Gastrocnemius medialis (tissue), 4 donors: ENCODE measurements at places on chromosomes 2 and 18. TPM values are rescaled to one million over a fixed set of nuclear protein-coding genes. Genes with fewer than 3 reads are reported as not detected.
A peak's percentile ranks its signal among the peaks of the same experiment; 100 is the strongest.

ATP6V1C2 gene
- not detected for total RNA-seq

DNA sequence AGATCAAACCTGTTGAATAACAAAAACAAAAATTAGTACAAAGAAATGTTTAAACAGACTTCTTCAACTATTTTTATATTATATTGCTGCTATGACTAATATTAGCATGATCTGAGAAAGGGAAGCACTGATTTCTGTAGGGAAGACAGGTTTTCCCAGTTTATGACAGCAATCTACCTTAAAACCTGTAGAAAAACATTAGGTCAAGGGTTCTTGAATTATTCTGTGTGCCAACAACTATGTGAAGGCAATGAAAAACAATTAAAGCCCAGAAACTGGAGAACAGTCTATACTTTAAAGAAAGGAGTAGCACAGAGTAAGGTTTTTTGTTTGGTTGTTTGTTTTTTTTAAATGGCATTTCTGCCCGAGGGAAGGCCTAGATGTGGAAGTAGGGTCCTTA is 23.3 kb downstream of the PUM2 start:
- H3K36me3 ChIP-seq = peaks cover 12% of the 10 kb centered on the region
- H3K27ac ChIP-seq = peak overlapping the region; percentile 22
- no peaks in the 10 kb centered on the region for H3K27me3 ChIP-seq
- peaks cover 12% of the 10 kb centered on the region for H3K4me1 ChIP-seq
- no peak for DNase-seq
- no peak overlapping the region for H3K4me3 ChIP-seq

MAP3K19 gene
- not detected for total RNA-seq

DNA sequence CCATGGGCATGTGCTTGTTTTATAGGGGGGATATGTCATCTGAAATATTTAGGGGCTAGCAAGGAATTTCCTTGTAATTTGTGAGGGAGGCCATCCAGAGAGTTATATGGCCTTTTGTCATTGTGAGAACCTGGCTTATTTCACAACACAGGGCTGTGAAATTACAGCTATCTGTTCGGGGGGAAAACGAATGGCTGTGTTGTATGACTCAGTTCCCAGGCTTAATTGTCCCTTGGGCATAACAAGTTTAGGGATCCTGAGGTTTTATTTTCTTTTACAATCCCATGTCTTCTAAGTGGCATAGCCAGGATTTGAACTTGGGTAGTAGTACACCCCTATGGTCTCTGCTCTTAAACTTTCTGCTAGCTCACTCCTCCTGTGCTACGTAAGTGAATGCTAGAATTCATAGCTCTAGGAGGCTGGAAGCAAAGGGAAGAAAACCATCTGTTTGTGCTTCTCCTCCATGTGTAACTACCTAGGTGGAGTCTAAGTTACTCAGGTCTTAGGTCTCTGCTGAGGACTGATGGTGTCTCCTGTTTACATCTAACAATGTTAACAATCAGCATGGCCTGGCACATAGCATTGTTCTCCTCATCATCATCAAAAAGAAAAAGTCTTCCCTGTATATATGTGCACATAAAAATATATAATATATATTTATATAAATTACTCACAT is 53.8 kb downstream of the SKA1 start:
- H3K27me3 ChIP-seq = no peaks in the 10 kb centered on the region
- no peak overlapping the region for H3K4me3 ChIP-seq
- no peaks in the 10 kb centered on the region for H3K4me1 ChIP-seq
- H3K36me3 ChIP-seq = no peaks in the 10 kb centered on the region

- H3K27me3 ChIP-seq = no peaks in the 10 kb centered on the region
- no peak overlapping the region for H3K27ac ChIP-seq
- no peak for DNase-seq
- H3K4me1 ChIP-seq = no peaks in the 10 kb centered on the region
Measured at GRCh38 chr2:41066168-41066567, 614.3 kb upstream of the SLC8A1 start.

IL36A gene
- total RNA-seq = not detected

WNT10A gene
- total RNA-seq = not detected

- no peak for DNase-seq
- H3K4me1 ChIP-seq = no peaks in the 10 kb centered on the region
- H3K36me3 ChIP-seq = no peaks in the 10 kb centered on the region
- H3K27me3 ChIP-seq = no peaks in the 10 kb centered on the region
- no peak overlapping the region for H3K4me3 ChIP-seq
Measured at GRCh38 chr2:57542081-57542480, 504.5 kb upstream of the VRK2 start.

EFHD1 gene
- total RNA-seq = 13.5 TPM

GRCh38 chr18:31100436-31101182 is 1.6 kb downstream of the DSC2 start:
- H3K27ac ChIP-seq = peak overlapping the region; percentile 30
- peak overlapping the region; percentile 52 for H3K4me3 ChIP-seq
- H3K36me3 ChIP-seq = no peaks in the 10 kb centered on the region
- DNase-seq = no peak

GRCh38 chr2:176501617-176502016 is 232.4 kb downstream of the MTX2 start:
- H3K27me3 ChIP-seq = no peaks in the 10 kb centered on the region
- no peak for DNase-seq
- H3K4me1 ChIP-seq = no peaks in the 10 kb centered on the region
- no peak overlapping the region for H3K4me3 ChIP-seq
- no peak overlapping the region for H3K27ac ChIP-seq
- H3K36me3 ChIP-seq = no peaks in the 10 kb centered on the region

GRCh38 chr2:233312874-233313273 is 5.3 kb downstream of the SAG start:
- H3K4me1 ChIP-seq = no peaks in the 10 kb centered on the region
- DNase-seq = no peak
- H3K36me3 ChIP-seq = no peaks in the 10 kb centered on the region
- H3K4me3 ChIP-seq = no peak overlapping the region
- H3K27me3 ChIP-seq = no peaks in the 10 kb centered on the region
- H3K27ac ChIP-seq = no peak overlapping the region

FAM110C gene
- total RNA-seq = not detected

- no peaks in the 10 kb centered on the region for H3K36me3 ChIP-seq
- H3K27me3 ChIP-seq = no peaks in the 10 kb centered on the region
- no peak for DNase-seq
- H3K4me3 ChIP-seq = peak overlapping the region; percentile 51
- no peaks in the 10 kb centered on the region for H3K4me1 ChIP-seq
Measured at GRCh38 chr2:189177251-189177840, 2.2 kb downstream of the COL5A2 start.

- H3K4me1 ChIP-seq = no peaks in the 10 kb centered on the region
- H3K27me3 ChIP-seq = no peaks in the 10 kb centered on the region
- no peak overlapping the region for H3K4me3 ChIP-seq
- H3K27ac ChIP-seq = peak overlapping the region; percentile 22
- H3K36me3 ChIP-seq = no peaks in the 10 kb centered on the region
- DNase-seq = no peak
Measured at GRCh38 chr2:191051177-191051576, 37.2 kb upstream of the STAT1 start.

CKAP2L gene
- not detected for total RNA-seq

- H3K4me3 ChIP-seq = no peak overlapping the region
- DNase-seq = no peak
- H3K27me3 ChIP-seq = no peaks in the 10 kb centered on the region
Measured at GRCh38 chr2:194166818-194167217, 1490.2 kb upstream of the SLC39A10 start.

STAT4 gene
- total RNA-seq = not detected

DNA sequence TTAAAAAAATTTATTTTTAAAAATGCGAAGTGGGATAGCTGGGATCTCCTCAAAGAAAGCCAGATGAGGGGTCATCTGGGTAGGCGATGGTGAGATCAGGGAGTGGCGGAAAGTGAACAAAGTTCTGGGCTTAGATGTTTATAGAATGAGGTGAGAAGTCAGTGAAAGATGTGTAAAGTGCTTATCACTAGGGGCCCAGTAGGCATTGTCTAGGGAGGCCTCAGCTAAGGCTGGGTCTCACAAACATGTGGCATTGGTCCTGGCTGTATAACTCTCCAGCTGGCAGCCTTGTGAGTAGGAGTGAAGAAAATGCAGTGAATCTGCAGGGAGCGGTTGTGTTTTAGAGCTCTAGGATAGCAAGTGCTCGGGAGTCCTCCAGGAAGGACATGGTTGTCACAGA is 10.5 kb downstream of the ACSL3 start:
- DNase-seq = no peak
- H3K4me3 ChIP-seq = no peak overlapping the region
- no peaks in the 10 kb centered on the region for H3K27me3 ChIP-seq
- H3K4me1 ChIP-seq = peaks cover 59% of the 10 kb centered on the region
- H3K36me3 ChIP-seq = no peaks in the 10 kb centered on the region

CYS1 gene
- total RNA-seq = 0.10 TPM

GRCh38 chr2:184695-185094 is 79.1 kb downstream of the SH3YL1 start:
- H3K4me3 ChIP-seq = no peak overlapping the region
- H3K4me1 ChIP-seq = no peaks in the 10 kb centered on the region
- H3K27ac ChIP-seq = no peak overlapping the region
- H3K27me3 ChIP-seq = no peaks in the 10 kb centered on the region
- no peak for DNase-seq

REEP1 gene
- total RNA-seq = 4.5 TPM

- H3K4me1 ChIP-seq = no peaks in the 10 kb centered on the region
- H3K36me3 ChIP-seq = no peaks in the 10 kb centered on the region
- H3K27me3 ChIP-seq = no peaks in the 10 kb centered on the region
- DNase-seq = no peak
Measured at GRCh38 chr2:83565181-83565580, 893.9 kb downstream of the SUCLG1 start.

- no peak overlapping the region for H3K4me3 ChIP-seq
- no peaks in the 10 kb centered on the region for H3K36me3 ChIP-seq
- H3K27me3 ChIP-seq = no peaks in the 10 kb centered on the region
- H3K27ac ChIP-seq = no peak overlapping the region
Measured at GRCh38 chr2:2573205-2573604, 242.1 kb upstream of the MYT1L start.

DNA sequence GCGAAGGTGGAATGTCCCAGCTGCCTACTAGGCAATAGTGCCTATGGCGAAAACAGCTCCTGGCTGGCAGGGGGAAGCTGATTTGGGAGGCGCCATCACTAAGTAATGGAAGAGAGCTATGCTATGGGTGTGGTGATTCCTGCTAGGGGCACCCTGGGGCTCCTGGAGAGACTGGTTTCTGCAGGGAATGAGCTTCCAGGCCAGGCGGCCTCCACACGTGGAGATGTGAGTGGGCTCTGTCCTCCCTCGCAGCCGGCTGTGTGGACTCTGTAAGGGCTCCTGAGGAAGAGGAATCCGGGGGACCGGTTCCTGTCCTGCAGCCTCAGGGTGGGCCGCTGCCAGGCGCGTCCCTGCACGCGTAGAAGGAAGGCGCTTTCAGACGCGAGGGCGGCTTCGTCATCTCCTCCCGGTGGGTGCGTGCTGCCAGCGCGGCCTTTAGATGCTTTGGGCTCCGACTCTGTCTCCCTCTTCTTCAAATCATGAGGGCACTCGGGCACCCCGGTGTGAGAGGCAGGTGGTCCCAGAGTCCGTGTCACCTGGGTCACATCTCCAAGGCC is 55.5 kb upstream of the ANKRD62 start:
- peak overlapping the region; percentile 49 for H3K27ac ChIP-seq
- H3K4me3 ChIP-seq = peak overlapping the region; percentile 63
- no peaks in the 10 kb centered on the region for H3K36me3 ChIP-seq
- H3K27me3 ChIP-seq = no peaks in the 10 kb centered on the region

DNA sequence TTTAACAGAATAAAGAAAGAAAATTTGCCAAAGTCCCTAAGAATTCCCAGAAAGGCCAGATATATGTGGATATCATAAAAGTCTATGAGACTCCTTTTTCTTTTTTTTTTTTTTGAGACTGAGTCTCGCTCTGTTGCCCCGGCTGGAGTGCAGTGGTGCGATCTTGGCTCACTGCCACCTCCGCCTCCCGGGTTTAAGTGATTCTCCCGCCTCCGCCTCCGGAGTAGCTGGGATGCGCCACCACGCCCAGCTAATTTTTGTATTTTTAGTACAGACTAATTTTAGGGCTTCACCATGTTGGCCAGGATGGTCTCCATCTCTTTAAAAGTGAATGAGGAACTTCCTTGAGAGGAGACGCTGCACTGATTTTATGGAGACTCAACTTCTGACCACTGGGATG is 335.2 kb downstream of the FBXO15 start:
- DNase-seq = no peak
- no peak overlapping the region for H3K4me3 ChIP-seq
- H3K36me3 ChIP-seq = no peaks in the 10 kb centered on the region

DNA sequence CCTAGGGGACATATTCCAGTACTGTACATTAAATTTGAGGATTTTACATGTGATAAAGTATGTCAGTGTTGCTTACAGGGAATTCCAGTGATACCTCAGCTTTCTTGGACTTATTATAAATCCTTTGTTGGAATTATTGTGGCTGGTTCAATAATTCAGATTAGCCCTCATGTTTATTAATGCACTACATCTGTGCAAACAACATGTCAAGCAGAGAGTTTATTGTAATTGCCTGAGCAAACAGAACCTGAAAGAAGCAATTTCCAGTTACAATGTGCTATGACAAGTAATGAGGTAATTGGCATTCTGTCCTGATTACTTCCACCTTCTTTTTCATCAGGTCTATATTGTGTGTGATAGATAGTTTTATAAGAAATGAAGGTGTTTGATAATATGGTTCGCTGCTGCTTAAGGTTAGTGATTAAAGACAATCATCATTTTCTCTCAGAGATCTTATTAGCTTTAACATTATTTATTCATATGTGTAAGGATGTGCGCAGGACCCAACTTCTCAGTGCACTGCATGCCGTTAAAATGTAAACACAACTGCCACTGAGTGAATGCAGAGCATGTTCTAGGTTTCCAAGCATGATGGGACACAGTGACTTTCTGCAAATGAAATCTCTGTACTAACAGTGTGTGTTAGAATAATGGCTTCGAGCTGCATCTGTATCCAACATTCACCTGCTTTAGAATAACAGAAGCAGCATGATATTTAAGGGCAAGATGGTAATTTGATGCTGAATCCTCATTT is 973.7 kb upstream of the POU3F3 start:
- H3K27ac ChIP-seq = no peak overlapping the region
- no peak overlapping the region for H3K4me3 ChIP-seq
- H3K27me3 ChIP-seq = no peaks in the 10 kb centered on the region
- no peaks in the 10 kb centered on the region for H3K4me1 ChIP-seq
- DNase-seq = no peak

- H3K4me1 ChIP-seq = no peaks in the 10 kb centered on the region
- H3K27ac ChIP-seq = peak overlapping the region; percentile 52
- no peak for DNase-seq
- no peaks in the 10 kb centered on the region for H3K27me3 ChIP-seq
- peaks cover 3% of the 10 kb centered on the region for H3K36me3 ChIP-seq
Measured at GRCh38 chr2:239108459-239108858, 260.6 kb downstream of the TWIST2 start.

TXNDC9 gene
- 32.4 TPM for total RNA-seq

SELENOI gene
- 14.1 TPM for total RNA-seq

- H3K4me3 ChIP-seq = no peak overlapping the region
- H3K27ac ChIP-seq = no peak overlapping the region
- no peak for DNase-seq
- H3K27me3 ChIP-seq = no peaks in the 10 kb centered on the region
Measured at GRCh38 chr2:207459990-207460757, 69.6 kb upstream of the CREB1 start.

NETO1 gene
- total RNA-seq = not detected

MGAT4A gene
- total RNA-seq = 4.2 TPM

IL1R2 gene
- total RNA-seq = 6.6 TPM
